ENCODE measurements at places on chromosomes 4 and X.

DNA sequence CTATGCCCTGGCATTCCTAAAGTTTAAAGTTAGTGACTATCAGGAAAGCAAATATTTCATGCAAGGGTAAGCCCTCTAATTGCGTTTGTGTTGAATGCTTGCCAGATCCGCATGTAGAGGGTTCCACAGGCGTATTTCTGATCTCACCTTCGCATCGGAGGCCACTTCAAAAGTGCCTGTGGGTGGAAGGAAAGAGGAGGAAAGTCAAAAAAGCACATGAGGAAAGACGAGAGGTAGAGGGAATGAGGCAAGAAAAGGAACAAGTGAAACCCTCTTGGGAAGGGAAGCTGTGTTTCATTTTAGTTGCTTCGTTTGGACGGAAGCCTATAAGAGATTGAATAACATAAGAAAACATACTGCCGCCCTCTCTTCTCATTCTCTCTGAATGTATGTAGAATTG lies 628.8 kb downstream of the SPRY1 start:
- no peak for DNase-seq

DNA sequence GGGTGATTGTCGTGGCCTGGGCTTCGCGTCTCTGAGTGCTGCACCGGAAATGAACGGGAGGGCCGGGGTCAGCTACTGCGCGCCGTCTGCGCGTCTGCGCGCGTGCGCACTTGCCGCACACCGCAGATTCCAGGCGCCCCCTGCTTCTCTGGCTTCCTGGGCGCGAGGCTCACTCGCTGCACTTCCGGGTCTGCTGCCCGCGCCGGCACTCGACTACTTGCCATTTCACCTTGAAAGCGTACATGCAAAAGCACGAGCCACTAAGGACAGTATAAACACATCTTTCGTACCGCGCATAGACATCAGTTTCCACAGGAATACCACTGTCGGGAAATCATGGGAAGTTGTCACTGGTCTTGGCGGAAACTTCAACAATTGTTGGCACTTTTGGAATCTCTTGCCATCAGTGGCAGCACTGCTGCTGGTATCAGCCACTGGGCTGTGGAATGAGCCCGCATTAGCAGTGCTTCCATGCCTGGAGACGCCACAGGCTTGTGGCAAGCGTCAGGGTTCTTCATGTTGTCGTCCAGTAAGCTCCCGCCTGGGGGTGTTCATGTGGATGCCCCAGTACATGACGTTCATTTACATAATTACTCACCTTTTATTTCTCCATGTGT lies at the start of gene SUPT20HL2:
Gene SUPT20HL2, minus strand, starts transcription at position 51 of the 617 bp plus-strand sequence. CDS start 754 bp downstream, outside the sequence.
- no peak for DNase-seq

DNA sequence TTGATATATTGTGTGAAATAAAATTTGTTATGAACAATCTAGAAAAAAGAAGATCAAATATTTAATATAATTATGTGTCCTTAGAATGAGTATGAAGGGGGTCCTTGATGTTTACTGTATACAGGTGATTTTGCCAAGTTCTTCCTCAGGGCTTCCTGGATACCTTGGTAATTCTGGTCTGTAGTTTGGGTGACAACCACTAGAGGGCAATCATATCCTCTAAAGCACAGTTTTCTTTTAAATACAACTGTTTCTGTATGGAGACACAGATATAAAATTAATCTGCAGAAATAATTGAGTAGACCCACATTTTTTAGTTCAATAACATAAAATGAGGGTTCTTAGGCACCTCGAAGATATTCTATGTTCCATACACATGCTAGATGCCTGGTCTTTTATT lies 157.7 kb downstream of the SPANXN1 start:
- DNase-seq: no peak

- no peak for DNase-seq
These were observed 2.9 kb upstream of the SPARCL1 start for GRCh38 chr4:87532109-87532508.

- no peak for DNase-seq
These were observed 31.6 kb downstream of the SPARCL1 start for GRCh38 chr4:87497578-87497977.

GRCh38 chrX:67545036-67545821 lies 1.4 kb downstream of the AR start:
- DNase-seq: peak; percentile 70

DNA sequence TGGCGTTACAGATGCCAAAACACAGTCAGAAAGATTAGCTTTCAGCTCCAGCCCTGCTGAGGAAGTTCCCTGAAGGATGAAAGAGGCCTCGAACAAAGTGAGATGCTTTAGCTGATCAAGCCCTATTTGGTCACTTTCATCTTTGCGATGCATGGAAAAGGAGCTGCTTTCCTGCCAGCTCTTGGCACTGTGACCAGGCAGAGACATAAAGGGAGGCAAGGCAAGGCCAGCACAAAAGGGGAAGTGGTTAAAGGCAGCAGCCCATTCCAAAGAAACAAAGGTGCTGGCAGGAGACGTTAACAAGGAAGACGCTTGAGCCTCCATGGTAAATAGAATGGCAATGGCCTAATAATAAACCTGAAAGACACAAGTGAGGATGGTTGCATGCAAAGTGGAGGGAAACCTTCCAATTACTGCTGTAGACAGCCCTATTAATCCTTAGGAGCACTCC lies 617.1 kb upstream of the INTU start:
- no peak for DNase-seq

DNA sequence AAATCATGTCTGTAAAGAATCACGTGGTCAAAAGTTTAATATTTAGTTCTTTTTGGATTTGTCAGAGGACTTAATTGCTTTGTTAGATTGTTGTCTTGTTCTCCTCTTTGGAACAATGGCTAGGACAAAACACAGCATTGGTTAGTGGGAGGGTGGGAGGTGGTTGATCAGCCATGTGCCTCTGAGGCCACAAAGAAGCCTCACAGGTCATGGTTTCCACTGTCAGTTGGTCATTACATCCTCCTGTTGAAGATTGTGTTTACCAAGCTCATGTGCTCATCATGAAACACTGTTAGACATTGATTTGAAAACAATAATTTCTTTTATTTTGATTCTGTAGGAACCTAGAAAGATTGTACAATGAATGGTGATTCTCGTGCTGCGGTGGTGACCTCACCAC lies 31.9 kb downstream of the ADD1 start:
- DNase-seq: no peak

DNA sequence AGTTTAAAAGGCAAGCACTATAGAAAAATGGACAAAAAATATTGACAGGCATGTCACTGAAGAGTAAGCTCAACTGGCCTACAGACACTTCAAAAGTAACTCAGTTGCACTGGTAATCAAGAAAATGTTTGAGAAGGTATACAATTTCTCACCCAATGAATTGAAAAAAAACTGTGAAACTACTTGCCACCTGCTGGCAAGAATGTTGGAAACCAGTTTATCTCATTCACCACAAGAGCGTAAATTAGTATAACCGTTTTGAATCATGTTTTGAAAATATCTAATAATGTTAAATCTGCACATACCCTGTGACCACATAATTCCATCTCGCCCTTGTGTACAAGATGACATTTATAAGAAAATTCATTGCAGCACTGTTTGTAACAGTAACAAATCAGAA lies 31.7 kb downstream of the TXK start:
- DNase-seq: no peak

GRCh38 chr4:56971383-56971782 lies 6.0 kb downstream of the NOA1 start:
- no peak for DNase-seq

DNA sequence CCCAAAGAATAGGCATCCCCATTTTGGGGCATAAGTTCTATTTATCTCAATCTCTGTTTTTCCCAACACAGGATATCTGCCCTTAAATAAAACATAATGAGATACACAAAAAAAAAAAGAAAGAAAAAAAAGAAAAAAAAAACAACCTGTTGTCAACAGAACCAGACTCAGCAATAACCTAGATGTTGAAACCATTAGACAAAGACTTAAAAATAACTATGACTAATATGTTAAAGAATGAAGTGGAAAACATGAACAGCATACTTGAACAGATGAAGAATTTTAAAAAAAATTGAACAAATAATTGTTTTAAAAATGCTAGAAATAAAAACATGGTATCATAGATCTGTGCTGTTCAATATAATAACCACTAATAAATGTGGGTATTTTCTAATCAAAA lies 93.4 kb upstream of the RXFP1 start:
- no peak for DNase-seq

DNA sequence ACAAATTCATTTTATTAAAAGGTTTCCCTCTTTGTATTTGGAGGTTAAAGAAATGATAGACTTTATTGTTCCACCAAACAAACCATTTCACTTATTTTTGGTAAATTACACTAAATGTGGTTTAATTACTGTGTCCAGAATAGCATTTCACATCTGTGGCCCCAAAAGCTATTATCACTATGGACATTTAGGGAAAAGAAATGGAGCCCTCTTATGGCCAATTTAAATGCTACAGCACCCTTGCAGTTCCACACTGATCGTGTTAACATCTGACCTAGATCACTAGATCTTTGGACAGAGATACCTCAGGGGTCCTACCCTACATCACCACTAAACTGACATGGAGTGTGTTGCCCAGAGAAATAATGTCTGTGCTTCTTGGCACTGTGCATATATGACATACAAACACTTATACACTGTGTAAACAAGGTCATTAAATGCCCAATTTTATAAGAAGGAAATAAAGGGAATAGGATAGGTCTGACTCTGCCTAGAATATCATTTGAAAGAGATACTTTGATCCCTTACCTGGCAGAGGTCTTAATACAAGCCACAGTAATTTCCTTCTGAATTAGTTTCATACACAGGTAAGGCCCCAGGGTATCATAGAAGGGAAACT lies 163.9 kb downstream of the KDR start:
- DNase-seq: no peak

- DNase-seq: no peak
These were observed 552 bp downstream of the TCEAL9 start for GRCh38 chrX:103356858-103357257.

DNA sequence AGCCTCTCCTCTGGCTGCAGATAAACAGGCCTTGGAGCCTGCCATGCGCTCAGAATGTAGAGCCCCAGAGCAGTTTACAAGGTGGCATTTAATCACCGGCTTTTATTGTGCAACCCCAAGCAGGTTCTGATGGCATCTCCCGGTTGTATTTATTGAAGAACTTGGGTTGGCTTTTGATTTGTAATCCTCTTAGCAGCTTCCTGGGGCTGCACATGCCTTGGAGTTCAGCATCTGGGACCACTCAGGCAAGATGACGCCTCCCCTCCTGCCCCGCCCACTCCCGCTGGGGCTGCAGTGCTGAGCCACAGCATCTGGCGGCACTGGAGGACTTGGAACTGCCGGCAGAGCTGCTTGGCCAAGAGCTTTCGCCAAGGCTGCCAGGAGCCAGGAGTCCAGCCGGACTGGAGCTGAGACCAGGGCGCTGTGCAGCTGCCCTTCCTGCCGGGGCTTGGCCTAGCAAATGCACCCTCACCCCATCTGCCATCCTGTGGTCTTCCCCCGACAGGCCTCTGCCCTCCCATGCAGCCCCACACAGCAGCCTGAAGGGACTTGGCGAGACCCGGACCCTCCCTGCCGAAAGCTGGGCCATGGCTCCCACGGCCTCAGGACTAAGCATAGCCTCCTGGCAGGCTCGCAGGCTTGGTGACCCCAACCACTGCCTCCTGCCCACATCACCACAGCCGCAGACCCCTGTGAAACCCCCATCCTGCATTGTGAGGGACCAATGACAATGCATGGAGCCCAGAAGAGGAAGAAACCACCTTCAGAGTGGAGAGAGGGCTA lies 5.4 kb downstream of the HTRA3 start:
- no peak for DNase-seq

DNA sequence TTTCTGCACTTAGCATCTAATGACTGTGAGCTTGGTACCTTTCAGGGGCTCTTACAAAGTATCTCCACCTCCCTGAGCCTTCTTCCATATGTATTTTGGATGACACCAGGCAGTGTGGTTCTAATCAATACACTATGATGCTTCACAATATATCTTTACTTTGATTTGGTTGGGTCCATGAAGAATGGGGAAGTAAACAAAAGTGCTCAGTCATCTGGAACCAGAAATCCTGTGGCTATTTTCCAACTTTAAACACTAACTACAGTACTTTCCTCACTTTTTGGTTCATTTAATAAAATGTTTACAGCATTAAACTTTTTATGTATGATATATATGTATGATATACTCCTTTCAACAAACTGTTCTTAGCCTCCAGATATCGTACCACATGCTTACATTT lies 216.4 kb upstream of the AFF2 start:
- no peak for DNase-seq

DNA sequence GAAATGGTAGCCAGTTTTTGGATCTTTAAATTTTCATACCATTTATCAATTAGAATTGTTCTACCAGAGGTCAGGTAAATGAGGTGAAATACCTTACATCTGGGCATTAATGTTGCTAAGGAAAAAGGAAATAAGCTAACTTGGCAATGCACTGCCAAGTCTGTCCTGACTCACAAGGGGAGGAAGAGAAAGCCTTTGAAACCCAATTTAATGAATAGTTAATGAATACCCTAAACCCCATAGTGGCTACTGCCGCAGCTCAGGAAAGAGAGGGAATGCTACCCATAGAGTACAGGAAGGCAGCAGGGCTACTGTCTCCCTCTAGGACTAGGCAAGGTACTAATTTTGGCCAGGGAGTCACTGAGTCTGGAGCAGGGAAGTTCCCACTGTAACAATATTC lies 16.8 kb upstream of the DHX15 start:
- DNase-seq: no peak

DNA sequence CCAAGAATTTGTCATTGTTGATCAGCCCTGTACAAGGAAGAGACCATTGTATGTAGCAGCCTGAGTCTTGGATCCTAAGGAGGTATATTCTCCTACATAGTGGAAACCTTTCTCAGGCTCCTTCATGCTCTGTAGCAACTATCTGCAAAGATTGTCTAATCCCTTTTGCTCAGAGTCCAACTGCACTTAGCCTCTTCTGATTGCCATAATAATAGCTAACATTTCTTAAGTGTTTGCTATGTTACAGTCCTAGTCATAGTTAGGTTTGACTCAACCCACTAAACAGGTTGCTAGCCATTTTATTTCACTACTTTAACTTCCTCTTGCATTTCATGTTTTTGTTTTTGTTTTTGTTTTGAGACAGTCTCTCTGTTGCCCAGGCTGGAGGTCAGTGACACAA lies 50.8 kb upstream of the SLC16A2 start:
- no peak for DNase-seq

DNA sequence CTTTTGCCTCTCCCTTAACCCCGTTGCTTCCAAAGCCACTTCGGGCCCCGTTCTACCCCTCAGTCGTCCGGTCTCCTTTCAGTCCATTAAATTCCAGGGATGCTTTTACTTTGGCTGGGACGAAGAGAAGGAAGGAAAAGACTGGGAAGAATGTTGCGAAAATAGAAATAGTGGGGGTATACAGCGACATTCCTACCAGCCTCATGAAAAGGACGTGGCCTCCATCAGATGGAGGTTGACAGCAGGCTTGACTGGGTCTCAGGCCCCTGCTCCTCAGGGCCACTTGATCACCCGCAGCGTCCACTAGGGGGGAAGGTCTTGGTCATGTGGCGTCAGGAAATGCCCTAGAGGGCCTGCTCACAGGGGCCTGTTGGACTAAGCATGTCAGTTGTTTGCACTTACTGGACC lies 657 bp upstream of the ANKRD50 start:
- no peak for DNase-seq

- DNase-seq: no peak
These were observed 41.4 kb downstream of the HAND2 start for GRCh38 chr4:173488656-173489055.

Measured in SJSA1 (cell line).